ENCODE measurements at places on chromosomes 3 and 15.

DNA sequence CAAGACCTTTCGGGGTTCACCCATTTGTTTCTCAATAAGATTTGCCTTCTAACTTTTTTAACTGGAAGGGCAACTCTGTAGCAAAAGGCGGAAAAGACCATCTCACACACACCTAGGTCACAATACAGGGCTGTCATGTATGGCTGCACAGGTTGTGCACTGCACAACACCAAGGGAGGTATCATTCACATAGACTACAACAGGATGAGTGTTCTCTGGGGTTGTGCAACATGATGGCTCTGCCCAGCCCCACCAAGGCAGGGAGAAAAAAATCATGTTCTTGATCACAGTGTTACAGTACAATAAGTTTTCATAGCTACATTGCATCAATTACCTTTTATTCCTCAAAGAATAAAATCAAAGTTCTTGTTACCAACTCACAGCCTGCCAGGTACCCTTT is 52.8 kb downstream of the ANXA2 start:
- DNase-seq, result no peak

- DNase-seq, result no peak
Observed at GRCh38 chr3:89042236-89042835, 65.1 kb upstream of the EPHA3 start.

GRCh38 chr15:80594091-80594889 is 100.8 kb upstream of the ABHD17C start:
- no peak for DNase-seq

- no peak for DNase-seq
Observed at GRCh38 chr15:29106551-29107290, 162.9 kb downstream of the NSMCE3 start.

DNA sequence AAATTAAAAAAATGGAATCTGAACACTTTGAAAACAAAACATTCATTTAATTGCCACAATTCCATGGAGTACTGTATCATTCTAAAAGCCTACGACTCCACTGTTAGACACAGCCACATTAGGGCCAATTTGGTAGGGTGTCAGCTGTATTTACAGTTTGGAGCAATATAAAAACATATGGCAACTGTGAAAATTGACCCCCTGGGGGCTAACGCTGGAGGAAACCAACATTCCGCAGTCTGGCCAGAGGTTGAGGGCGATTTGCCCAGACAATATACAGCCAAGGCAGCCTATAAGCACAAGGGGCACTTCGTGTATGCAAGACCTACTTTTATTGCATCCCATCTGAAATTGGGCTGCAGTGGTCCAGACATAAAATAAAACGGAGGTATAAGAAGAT is 476.5 kb upstream of the WNT5A start:
- no peak for DNase-seq

DNA sequence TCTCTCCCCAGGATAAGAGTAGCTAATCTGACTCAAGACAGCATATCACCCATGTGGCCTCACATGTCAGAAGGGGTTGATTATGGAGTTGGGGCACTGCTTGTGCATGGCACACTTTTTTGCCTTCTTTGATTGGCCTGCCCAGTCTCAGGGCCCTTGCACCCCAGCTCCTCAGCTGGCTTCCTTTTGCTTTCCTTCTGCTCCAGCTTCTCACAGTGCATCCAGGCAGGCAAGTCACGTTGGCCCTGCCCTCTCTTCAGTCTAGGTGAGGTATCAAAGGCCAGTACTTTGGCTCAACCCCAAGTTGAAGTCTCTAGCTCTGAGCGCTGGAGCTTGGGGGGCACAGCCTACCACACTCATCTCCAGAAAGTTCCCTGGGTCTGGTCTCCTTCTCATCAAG is 42.2 kb downstream of the NGRN start:
- DNase-seq, result no peak

DNA sequence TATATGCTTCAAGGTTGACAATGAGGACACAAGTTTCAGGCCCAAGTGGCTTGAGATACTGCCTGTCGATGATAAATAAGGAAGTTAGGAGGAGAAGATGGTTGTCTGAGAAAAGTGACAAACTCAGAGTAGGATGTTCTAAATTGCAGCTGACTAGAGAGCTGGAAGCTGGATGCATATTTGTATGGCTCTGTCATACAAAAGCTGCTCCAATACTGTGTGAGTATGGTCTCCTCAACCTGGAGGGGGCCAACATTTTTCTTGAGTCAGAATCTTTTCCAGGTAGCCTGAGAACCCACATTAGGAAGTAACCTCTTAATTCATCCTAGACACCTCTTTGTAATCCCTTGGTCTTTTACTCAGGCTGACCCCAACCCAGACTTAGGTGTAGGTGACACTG is 28.4 kb upstream of the TPRG1 start:
- no peak for DNase-seq

- DNase-seq, result no peak
Observed at GRCh38 chr3:13540297-13540995, 8.5 kb upstream of the FBLN2 start.

DNA sequence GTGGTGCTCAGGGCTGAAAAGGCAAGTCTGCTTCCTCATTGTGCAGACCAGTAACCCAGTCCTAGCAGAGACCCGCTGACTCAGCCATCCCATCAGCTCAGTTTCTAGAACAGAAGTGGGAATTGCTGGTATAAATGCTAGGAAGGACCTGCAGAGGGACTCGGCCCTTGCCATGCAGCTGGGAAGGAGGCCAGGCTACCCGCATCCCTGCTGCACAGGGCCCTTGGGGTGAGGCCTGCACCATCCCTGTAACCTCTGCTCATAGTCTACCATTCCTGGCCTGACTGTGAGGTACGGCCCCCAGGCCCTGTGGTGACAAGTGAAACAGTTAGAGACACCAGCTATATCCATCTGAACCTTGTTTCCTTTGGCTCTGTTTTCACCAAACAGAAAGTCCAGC is 23.5 kb downstream of the RAB6B start:
- DNase-seq, result no peak

DNA sequence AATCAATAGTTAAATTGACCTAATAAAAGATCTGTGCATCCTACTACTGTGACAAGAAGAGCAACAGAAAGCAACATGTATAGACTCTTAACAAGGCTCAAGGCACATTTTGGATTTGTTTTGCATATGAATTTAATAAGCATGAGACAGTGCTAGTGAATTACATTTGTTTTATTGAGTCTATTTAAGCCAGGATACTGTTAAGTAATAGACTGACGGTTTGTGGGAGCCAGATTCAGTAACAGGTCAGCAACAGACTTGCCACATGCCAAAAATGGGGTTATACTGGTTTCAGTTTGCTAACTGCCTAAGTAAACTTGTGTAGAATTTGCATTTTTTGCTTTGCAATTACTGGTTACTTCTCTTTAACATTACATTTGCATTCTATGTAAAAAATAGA is 54.0 kb downstream of the MBNL1 start:
- DNase-seq, result peak; percentile 57

DNA sequence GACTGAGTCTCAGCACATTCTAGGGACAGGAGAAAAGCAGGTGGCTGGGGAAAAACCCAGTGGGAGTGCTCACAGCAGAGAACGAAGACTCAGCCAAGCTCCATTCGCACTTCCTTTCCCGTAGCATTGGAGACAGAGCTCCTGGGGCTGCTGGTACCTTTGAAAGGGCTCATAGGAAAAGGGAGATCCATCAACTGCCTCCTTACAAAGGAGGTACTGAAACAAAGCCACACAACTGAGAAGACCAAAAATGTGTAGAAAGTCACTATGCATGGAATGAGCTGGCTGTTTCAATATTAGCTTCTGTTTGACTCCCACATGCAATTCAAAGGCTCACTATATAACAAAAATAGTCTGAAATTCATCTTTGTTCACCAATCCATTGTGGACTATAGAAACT is 16.9 kb downstream of the STIMATE start:
- no peak for DNase-seq

GRCh38 chr3:147756476-147756875 is 347.3 kb downstream of the ZIC1 start:
- no peak for DNase-seq

GRCh38 chr3:188052169-188053035 is 101.6 kb upstream of the LPP start:
- no peak for DNase-seq

DNA sequence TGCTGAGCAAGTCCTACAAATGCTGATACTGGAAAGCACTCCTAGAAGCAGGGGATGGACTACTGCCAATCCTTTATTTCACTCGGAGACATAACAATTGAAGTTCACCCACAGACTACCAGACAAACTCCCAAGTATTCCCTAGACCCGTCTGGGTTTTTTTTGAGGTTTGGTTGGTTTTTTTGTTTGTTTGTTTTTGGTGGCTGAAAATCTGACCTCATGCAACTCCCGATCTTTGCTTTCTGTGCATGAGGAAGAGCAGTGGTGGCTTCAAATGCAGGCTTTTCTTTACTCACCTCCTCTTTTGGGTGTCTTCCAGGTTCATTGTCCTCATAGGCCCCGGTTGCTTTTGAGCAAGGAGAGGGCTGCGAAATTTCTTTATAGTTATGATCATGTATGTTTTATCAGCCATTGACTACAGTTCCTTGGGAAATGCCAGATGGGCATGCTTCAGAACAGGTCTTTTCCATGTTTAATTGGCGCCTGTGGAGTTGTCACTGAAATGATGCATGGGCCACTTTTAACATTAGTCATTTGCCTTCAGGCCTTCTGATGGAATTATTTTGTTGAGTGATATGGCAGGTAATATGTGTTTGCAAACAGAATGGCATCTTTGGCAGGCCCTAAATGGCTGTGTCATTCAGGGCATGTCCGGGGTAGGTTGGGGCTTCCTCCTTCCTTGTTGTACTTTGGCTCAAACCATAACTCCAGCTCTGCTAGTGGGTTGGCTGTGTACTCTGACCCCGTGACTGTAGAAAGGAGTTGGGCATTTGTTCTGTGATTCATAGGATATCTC is 81.3 kb upstream of the ZBED2 start:
- no peak for DNase-seq

- no peak for DNase-seq
Observed at GRCh38 chr3:134237454-134238145, 13.1 kb downstream of the RYK start.

- DNase-seq, result no peak
Observed at GRCh38 chr15:76678766-76679165, 226.4 kb downstream of the SCAPER start.

DNA sequence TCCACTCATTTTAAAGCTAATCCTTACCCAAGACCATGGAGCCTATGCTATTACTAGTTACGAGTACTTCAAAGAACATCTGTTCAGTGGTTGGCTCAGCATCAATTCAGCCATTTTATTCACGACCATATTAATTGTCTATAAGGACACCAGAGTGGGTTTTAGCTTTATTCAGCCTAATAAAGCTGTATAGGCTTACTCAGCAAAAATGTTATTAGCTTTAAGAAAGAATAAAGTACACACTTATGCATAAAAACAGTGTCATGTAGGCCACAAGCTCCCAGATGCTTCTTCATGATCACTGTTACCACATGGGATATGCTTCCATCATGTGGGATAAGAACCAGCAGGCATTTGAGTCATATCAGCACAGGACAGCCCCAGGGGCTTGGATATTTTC is 87.4 kb upstream of the GPR149 start:
- no peak for DNase-seq

DNA sequence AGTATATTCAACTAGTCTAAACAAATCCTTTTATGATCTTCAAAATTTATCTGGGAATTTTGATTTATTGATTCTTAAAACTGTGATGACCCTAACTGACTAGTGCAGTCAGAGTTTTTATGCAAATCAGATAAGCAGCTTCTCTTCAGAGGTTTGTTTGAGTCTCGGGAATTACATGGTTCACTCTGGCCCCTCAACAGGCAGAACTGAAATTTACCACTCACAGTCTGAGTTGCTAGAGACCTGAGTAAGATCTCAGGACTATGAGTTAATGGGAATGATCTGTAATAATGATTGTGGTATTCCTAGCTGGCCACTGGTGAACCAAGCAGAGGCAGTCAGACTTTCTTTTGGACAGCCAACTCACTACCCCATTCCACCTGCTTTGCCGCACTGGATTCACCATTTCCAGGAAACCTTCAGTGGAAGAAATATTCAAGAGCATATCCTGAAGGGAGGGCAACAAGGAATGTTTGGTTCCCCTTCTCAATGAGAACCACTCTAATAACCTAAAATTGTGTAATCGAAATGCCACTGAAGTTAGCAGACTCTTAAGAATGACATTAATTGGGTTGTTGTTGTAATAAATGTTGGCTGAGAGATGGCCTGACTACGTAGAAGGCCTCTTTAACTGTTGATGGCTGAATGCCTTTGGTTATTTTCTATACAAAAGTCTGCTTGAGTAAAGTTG is 11.5 kb upstream of the DNAJC13 start:
- peak; percentile 16 for DNase-seq

DNA sequence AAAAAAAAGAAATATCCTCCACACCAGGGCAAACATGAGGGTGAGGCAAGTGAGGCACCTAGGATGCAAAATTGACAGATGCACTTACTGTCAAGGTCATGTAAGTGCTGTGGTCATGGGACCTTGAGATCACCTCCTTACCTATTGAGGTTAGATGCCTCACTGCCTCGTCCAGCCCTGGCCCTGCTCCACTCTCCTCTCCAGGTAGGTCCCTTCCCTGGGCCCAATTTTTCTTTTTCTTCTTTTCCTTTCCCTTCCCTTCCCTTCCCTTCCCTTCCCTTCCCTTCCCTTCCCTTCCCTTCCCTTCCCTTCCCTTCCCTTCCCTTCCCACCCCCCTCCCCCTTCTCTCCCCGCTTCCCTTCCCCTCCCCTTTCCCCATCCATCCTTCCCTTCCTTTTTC is 71.1 kb upstream of the DLG1 start:
- DNase-seq, result no peak

- DNase-seq, result no peak
Observed at GRCh38 chr3:55718521-55718921, 231.4 kb upstream of the WNT5A start.

- no peak for DNase-seq
Observed at GRCh38 chr3:86948822-86949221, 42.1 kb downstream of the VGLL3 start.

DNA sequence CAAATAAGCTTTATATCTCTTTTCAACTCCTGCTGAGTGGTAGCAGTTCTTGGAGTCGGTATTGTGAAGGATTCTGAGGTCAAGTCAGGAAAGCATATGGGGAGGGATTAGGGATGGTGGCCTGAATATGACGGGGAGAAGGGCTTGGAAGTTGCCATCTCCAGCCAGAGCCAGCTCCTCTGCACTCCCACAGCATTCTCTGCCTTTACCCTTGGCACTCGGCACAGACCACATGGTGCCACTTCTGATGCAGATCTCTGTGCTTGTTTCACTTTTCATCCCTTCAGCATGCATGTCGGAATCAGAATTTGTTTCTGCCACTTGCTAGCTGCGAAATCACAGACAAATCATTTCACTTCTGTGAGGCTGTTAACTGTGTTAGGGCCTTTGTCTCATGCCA is 52.5 kb downstream of the RAB11A start:
- peak; percentile 21 for DNase-seq

GRCh38 chr3:196193736-196194541 is 17.3 kb downstream of the ZDHHC19 start:
- no peak for DNase-seq

DNA sequence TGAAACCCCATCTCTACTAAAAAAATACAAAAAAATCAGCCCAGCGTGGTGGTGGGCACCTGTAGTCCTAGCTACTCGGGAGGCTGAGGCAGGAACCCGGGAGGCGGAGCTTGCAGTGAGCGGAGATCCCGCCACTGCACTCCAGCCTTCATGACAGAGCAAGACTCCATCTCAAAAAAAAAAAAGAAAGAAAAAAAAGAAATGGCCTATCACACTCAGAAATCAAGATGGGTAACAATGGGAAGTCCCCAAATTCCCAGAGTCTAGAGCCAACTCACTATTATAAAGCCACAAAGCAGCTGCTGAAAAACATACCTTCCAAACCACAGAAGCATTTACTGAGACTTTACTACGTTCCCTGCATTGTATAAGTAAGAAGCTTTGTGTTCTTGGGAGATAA is 7.5 kb downstream of the HDGFL3 start:
- DNase-seq, result no peak

- no peak for DNase-seq
Observed at GRCh38 chr15:67660446-67660845, 117.9 kb downstream of the MAP2K5 start.

All from NAMALWA (cell line).